Naive thymus-derived CD8-positive, alpha-beta T cell (primary cell): ENCODE measurements at places on chromosomes 1 and 21. TPM values are rescaled to one million over a fixed set of nuclear protein-coding genes. Genes with fewer than 3 reads are reported as not detected.

Gene SSR2
- total RNA-seq, result 199 TPM

GRCh38 chr1:215833941-215834729, 267.0 kb downstream of the KCTD3 start:
- no peak overlapping the region for H3K27ac ChIP-seq
- no peaks in the 10 kb centered on the region for H3K36me3 ChIP-seq
- no peak for DNase-seq
- no peaks in the 10 kb centered on the region for H3K4me1 ChIP-seq
- H3K27me3 ChIP-seq, result no peaks in the 10 kb centered on the region

GRCh38 chr1:43207229-43207853, 35.2 kb downstream of the CFAP57 start:
- H3K36me3 ChIP-seq, result no peaks in the 10 kb centered on the region
- DNase-seq, result no peak
- no peak overlapping the region for H3K27ac ChIP-seq
- no peaks in the 10 kb centered on the region for H3K4me1 ChIP-seq
- H3K27me3 ChIP-seq, result peaks cover 8% of the 10 kb centered on the region

GRCh38 chr21:16751695-16752474, 761.0 kb upstream of the CXADR start:
- H3K27me3 ChIP-seq, result no peaks in the 10 kb centered on the region
- H3K36me3 ChIP-seq, result peaks cover 5% of the 10 kb centered on the region
- DNase-seq, result no peak

- H3K36me3 ChIP-seq, result no peaks in the 10 kb centered on the region
- no peaks in the 10 kb centered on the region for H3K27me3 ChIP-seq
- no peak for DNase-seq
Observed at GRCh38 chr1:150109586-150109985, 40.1 kb upstream of the PLEKHO1 start.

DNA sequence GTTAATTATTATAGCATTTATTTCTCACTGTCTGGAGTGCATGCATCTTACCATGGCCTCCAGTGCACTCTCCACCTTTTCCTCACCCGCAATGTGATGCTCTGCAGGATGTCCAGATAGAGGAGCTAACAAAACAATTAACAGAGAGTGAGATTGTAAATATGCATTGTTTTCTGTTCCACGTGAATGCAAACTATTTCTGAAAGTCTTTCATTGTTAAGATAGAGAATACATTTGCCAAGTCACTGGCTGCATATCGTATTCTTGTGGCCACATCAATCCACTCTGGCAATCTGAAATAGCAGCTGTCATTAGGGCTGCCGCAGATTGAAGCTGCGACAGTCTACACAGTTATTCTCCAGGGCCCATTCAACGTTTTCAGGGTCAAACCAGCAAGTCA, 143.8 kb downstream of the DUSP10 start:
- no peaks in the 10 kb centered on the region for H3K27me3 ChIP-seq
- DNase-seq, result no peak
- no peaks in the 10 kb centered on the region for H3K4me1 ChIP-seq
- H3K4me3 ChIP-seq, result no peak overlapping the region
- no peak overlapping the region for H3K27ac ChIP-seq

DNA sequence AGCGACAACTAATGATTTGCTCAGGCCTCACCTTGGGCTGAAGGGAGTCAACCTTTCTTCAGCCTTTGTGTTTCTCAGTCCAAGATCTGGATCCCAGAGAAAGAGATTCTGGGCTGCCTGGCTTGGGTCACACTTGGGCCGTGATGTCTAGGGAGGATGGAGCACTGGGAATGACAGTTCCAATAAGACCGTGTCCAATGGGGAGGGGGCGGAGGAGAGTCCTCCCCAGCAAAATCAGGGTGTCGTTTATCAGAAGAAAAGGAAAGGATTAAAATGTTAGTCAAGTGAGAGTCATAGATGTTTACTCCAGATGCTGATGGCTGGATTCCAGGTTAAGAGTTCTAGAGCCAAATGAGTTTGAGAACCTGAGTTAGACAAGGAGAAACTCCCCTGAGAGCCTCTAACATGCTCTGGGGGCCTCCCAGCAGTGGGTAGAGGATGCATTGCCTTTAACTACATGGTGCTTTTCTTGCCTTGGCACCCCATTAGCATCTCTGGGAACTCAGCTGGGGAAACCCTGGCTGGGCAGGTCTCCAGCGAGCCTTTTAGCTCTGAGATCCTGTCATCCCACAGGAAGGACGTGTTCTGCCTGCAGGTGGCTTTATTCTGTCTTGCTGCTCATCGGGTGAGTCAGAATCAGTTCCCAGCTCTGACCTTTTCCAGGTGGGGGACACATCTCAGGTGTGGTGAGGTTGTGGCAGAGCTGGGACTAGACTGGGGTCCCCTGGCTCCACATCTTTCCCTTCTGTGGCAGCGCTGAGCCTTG, 22.2 kb downstream of the NIPAL3 start:
- no peaks in the 10 kb centered on the region for H3K27me3 ChIP-seq
- peak overlapping the region; percentile 22 for H3K27ac ChIP-seq
- no peak overlapping the region for H3K4me3 ChIP-seq
- no peak for DNase-seq
- H3K36me3 ChIP-seq, result peaks cover 24% of the 10 kb centered on the region
